ENCODE measurements at places on chromosomes 4 and X. TPM values are rescaled to one million over a fixed set of nuclear protein-coding genes. Genes with fewer than 3 reads are reported as not detected.

DNA sequence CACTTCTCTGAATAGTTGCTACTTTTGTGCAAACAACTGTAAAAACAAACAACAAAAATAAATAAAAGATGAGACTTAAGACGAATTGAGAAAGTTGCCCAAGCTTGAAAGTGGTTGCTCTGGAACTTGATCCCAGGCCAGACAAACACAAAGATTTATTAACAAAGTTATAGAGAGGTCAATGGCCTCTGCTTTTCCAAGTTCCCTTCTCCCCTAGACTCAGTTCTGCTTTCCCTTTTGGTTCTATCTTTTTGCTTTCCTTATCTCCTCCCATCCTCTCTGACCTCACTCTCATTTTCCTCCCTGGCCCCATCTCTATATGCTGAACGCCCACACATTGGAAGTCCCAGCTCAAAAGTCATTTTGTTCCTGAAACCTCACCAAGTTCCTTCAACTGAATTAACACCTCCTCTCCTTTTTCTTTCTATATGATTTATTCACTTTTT, 82.7 kb downstream of the MXRA5 start:
- no peak for DNase-seq

DNA sequence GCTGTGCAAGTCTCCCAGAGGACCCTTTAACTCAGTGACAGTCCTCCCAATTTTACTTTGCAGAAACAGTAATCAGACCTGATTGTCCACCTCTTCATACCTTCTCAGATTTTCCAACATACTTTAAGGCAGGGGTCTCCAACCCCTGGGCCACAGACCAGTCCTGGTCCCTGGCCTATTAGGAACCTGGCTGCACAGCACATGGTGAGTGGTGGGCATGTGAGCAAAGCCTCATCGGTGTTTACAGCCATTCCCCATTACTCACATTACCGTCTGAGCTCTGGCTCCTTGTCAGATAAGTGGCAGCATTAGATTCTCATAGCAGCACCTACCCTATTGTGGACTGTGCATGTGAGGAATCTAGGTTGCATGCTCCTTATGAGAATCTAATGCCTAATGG, 74.3 kb downstream of the TECRL start:
- DNase-seq, result no peak

GRCh38 chr4:76235407-76235806, 16.1 kb upstream of the FAM47E start:
- no peak for DNase-seq

DNA sequence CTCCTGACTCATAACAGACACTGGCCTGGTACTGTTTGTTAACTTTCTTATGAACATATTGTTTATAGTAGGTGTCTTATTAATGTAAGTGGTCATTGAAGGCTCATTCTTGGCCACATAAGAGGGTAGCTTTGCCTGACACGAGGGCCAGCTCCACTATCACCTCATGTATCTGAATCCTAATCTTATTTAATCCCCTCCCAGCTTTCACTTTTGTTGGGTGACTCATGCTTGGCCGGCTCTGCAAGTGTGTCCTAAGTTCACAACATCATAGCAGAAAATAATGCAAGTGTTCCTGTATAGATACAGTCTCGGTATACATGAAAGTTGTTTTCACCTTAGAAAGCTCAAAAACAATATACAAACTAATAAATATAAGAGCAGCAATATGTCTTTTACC, 283.8 kb downstream of the IQCM start:
- DNase-seq, result no peak

The F11 gene
- total RNA-seq, result not detected
